ENCODE measurements at places on chromosomes 7 and 10. TPM values are rescaled to one million over a fixed set of nuclear protein-coding genes. Genes with fewer than 3 reads are reported as not detected.

Gene FEZF1
- total RNA-seq = not detected

Gene RELN
- 94.7 TPM for total RNA-seq

Gene GNAT3
- total RNA-seq = 0.28 TPM

Gene KIF20B
- 21.3 TPM for total RNA-seq

Gene TASOR2
- total RNA-seq = 87.6 TPM

Gene CDHR3
- 2.5 TPM for total RNA-seq

Gene UNCX
- not detected for total RNA-seq

Gene AKR1C2
- total RNA-seq = 73.6 TPM

Gene AS3MT
- total RNA-seq = 7.5 TPM

Gene NKX1-2
- not detected for total RNA-seq

Gene ECHS1
- 62.6 TPM for total RNA-seq

Gene TEX36
- total RNA-seq = not detected

Gene FGF8
- 0.19 TPM for total RNA-seq

Gene ZWINT
- total RNA-seq = 98.7 TPM

Gene MKX
- not detected for total RNA-seq

Gene LRRC18
- not detected for total RNA-seq

Gene PRR15
- total RNA-seq = 3.7 TPM

Gene TMEM139
- total RNA-seq = not detected

Gene IDI2
- not detected for total RNA-seq

Gene SNX10
- 0.28 TPM for total RNA-seq

Gene ZNF92
- total RNA-seq = 5.9 TPM

Gene MACC1
- 1.1 TPM for total RNA-seq

Gene SPDYE5
- total RNA-seq = not detected

Gene LRGUK
- 0.28 TPM for total RNA-seq

Measured in regular cardiac myocyte (primary cell).